ENCODE measurements at places on chromosomes 4 and X.

DNA sequence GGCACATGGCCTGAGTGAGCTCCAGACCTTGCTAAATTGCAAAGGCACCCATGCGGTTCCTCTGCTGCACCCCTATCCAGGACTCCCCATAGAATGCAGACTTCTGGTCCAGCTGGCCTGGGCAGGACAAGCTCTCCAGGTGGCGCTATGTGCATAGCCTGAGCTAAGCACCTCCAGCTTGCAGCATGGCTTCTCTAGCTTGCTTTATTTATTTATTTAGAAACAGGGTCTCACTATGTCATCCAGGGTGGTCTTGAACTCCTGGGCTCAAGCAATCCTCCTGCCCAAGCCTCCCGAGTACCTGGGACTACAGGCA is 5.5 kb upstream of the WFS1 start:
- H3K36me3 ChIP-seq, result no peaks in the 10 kb centered on the region
- no peak overlapping the region for H3K27ac ChIP-seq
- peaks cover 4% of the 10 kb centered on the region for H3K4me1 ChIP-seq
- peak; percentile 44 for DNase-seq
- H3K27me3 ChIP-seq, result no peaks in the 10 kb centered on the region

DNA sequence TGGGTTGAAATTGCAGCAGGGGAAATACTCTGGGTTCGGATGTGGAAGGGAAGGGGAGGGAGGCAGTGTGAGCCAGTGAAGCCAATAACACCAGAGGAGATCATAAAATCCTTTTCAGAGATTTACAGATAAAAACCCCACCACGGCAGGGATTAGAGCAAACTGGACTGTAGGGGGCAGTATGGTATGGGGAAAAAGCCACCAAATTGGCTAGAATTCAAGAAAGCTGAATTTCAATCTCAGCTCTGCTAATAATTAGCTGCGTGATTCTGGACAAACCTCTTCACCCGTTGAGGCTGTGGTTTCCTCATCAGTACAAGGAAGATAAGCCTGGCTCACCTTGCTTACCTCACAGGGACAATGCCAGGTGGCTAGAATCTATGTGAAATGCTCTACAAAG is 108.1 kb downstream of the ATG4A start:
- H3K27ac ChIP-seq, result no peak overlapping the region
- DNase-seq, result no peak
- H3K4me1 ChIP-seq, result no peaks in the 10 kb centered on the region

DNA sequence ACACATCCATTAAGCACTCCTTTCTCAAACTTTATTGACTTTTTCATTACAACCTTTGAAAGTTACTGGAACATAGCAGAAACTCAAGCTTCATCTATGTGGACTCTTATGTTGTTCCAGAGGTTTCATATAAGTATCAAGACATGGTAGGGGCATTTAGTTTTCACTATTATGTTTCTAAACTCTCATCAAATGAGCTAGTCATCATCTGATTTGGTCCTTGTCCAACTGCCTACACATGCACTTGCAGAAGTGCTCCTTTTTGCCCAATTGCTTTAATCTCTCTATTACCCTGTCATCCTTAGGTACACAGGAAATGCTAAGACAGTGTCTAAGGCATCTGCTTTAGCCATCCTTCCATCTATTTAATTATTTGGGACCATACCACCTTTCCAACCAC is 42.2 kb upstream of the EPGN start:
- DNase-seq, result no peak
- H3K27ac ChIP-seq, result no peak overlapping the region
- no peaks in the 10 kb centered on the region for H3K4me1 ChIP-seq
- H3K27me3 ChIP-seq, result no peaks in the 10 kb centered on the region

GRCh38 chr4:148057516-148057915 is 325.6 kb downstream of the ARHGAP10 start:
- no peak overlapping the region for H3K27ac ChIP-seq
- no peaks in the 10 kb centered on the region for H3K27me3 ChIP-seq
- DNase-seq, result no peak
- H3K36me3 ChIP-seq, result no peaks in the 10 kb centered on the region
- H3K4me1 ChIP-seq, result peaks cover 2% of the 10 kb centered on the region

- DNase-seq, result no peak
- H3K27ac ChIP-seq, result no peak overlapping the region
- no peaks in the 10 kb centered on the region for H3K27me3 ChIP-seq
Observed at GRCh38 chr4:117429061-117429460, 343.7 kb upstream of the TRAM1L1 start.

- no peak overlapping the region for H3K4me3 ChIP-seq
- no peak overlapping the region for H3K27ac ChIP-seq
Observed at GRCh38 chr4:28073860-28074555, 1213.4 kb downstream of the STIM2 start.

DNA sequence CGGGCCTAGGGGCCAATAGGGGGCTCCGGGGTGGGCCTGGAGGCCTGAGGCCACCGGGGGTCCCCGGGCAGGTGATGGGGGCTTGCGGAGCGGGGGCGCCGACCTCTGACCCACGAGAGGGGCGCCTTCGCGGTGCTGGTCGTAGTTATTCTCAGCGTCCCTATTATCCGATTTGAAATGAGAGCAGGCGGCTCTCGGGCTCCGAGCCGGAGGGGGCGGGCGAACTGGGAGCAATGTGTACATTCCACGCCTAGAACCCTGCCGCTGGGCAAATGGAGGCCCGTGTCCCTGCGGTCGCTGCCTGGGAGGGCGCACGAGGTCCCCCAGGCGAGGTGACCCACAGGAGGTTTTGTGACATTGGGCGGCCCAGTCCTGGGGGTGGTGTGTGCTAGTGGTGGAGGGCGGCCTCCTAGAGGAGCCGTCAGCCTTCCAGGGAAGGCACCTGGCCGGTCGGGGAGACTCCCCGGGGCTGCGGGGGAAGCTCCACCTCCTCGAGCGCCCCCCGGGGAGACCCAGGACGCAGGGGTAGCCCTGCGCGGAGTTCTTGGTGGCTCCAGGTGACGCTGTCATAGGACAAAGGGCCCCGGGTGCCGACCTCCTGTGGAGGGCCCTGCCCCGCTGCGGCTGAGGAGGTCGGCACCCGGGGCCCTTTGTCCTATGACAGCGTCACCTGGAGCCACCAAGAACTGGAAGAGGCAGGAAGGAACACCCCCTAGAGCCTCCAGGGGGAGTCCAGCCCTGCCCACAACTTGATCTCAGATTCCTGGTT is 102.6 kb upstream of the PRKX start:
- H3K4me1 ChIP-seq, result no peaks in the 10 kb centered on the region
- peak overlapping the region; percentile 90 for H3K27ac ChIP-seq
- peak overlapping the region; percentile 71 for H3K4me3 ChIP-seq
- no peaks in the 10 kb centered on the region for H3K27me3 ChIP-seq

DNA sequence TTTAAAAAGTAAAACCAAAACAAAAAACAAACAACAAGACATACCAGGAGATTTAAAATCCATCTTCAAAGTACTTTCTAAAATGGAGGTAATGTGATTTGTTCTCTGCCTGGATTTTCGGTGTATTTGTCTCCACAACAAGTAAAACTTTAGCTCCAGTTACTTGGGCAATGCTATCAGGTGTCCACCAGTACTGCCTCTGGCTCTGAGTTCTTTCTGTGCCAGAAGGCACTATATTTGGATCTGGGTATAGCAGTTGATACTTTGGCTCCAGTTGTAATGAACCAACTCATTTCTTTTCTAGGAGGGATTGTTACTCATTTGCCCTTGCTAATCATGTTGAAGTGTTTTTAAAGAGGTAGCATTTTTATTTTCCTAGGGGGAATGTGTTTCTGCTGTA is 9.5 kb upstream of the PDLIM5 start:
- H3K27ac ChIP-seq, result no peak overlapping the region
- no peaks in the 10 kb centered on the region for H3K27me3 ChIP-seq
- no peaks in the 10 kb centered on the region for H3K4me1 ChIP-seq
- no peak overlapping the region for H3K4me3 ChIP-seq

- no peaks in the 10 kb centered on the region for H3K4me1 ChIP-seq
- no peak overlapping the region for H3K4me3 ChIP-seq
- H3K27me3 ChIP-seq, result no peaks in the 10 kb centered on the region
- no peak for DNase-seq
Observed at GRCh38 chrX:109878236-109878635, 124.7 kb upstream of the TMEM164 start.

GRCh38 chr4:186445040-186445439 is 110.3 kb downstream of the MTNR1A start:
- H3K27ac ChIP-seq, result no peak overlapping the region
- H3K4me3 ChIP-seq, result no peak overlapping the region
- no peaks in the 10 kb centered on the region for H3K27me3 ChIP-seq
- DNase-seq, result no peak

GRCh38 chr4:152590179-152591031 is 54.5 kb upstream of the FBXW7 start:
- no peak overlapping the region for H3K4me3 ChIP-seq
- peaks cover 4% of the 10 kb centered on the region for H3K4me1 ChIP-seq

GRCh38 chrX:12961196-12961718 is 13.7 kb upstream of the TMSB4X start:
- no peak overlapping the region for H3K27ac ChIP-seq
- no peak overlapping the region for H3K4me3 ChIP-seq
- H3K4me1 ChIP-seq, result peaks cover 2% of the 10 kb centered on the region
- no peak for DNase-seq

GRCh38 chr4:147299205-147299604 is 181.7 kb upstream of the EDNRA start:
- H3K4me1 ChIP-seq, result no peaks in the 10 kb centered on the region
- H3K36me3 ChIP-seq, result no peaks in the 10 kb centered on the region
- no peak for DNase-seq
- no peaks in the 10 kb centered on the region for H3K27me3 ChIP-seq
- H3K4me3 ChIP-seq, result no peak overlapping the region

DNA sequence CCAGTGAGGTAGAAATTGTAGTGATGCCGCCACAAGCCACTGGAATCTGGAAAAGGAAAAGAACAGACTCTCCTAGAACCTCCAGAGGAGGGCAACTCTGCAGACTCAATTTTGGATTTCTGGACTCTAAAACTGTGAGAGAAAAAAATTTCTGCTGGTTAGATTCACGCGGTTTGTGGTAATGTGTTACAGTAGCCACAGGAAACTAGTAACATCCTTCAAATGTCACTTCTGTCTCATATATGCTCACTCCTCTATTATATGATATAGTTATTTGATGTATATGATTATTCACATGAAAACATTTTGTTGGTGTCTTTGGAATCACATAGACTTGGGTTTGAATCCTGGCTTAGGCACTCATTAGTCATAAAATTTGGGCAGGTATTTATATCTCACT is 18.8 kb downstream of the LDOC1 start:
- no peak overlapping the region for H3K27ac ChIP-seq
- DNase-seq, result no peak
- no peaks in the 10 kb centered on the region for H3K27me3 ChIP-seq
- H3K4me3 ChIP-seq, result no peak overlapping the region
- no peaks in the 10 kb centered on the region for H3K36me3 ChIP-seq

DNA sequence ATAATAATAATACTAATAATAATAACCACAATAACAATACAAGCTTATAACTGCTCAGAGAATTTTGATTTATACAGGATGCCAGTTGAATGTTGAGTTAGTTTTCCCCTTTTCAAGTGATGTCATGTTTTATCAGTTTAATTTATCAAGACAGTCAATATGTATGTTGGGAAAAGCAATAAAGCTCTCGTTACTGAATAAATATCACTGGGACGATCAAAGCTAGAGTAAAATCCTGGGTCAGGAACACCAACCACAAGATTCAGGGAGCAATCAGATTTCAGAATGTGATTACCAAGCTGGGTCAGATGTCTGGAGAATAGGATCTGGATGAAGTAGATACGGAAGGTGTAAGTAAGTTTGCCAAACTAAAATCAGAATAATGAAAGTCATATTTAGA is 179.6 kb downstream of the GRID2 start:
- no peaks in the 10 kb centered on the region for H3K36me3 ChIP-seq
- no peak for DNase-seq
- no peak overlapping the region for H3K4me3 ChIP-seq
- H3K27me3 ChIP-seq, result no peaks in the 10 kb centered on the region

- DNase-seq, result peak; percentile 39
- no peaks in the 10 kb centered on the region for H3K27me3 ChIP-seq
- no peaks in the 10 kb centered on the region for H3K36me3 ChIP-seq
- no peak overlapping the region for H3K4me3 ChIP-seq
- no peaks in the 10 kb centered on the region for H3K4me1 ChIP-seq
Observed at GRCh38 chrX:13094828-13095341, 50.5 kb upstream of the FAM9C start.

- H3K27me3 ChIP-seq, result no peaks in the 10 kb centered on the region
- H3K27ac ChIP-seq, result no peak overlapping the region
- no peaks in the 10 kb centered on the region for H3K4me1 ChIP-seq
- peak; percentile 77 for DNase-seq
- no peak overlapping the region for H3K4me3 ChIP-seq
Observed at GRCh38 chrX:21934414-21934813, 6.1 kb upstream of the SMS start.

DNA sequence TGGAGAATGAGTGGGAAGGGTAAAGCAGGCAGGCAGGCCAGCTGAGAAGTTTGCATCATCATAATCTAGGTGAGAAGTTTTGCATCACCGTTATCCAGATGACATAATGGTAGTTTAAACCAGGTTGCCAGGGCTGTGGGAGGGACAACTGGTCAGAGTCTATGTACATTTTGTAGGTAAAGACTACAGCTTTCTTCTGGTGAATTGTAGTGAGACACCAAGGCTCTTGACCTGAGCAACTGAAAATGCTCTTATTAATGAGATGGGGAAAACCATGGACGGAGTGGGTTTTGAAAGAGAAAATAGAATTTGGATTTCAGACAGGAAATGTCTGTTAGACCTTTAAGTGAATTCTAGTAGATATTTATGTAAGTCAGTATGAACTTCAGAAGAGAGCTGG is 76.0 kb upstream of the VEGFC start:
- no peaks in the 10 kb centered on the region for H3K27me3 ChIP-seq
- H3K36me3 ChIP-seq, result no peaks in the 10 kb centered on the region
- H3K27ac ChIP-seq, result no peak overlapping the region
- no peak for DNase-seq

DNA sequence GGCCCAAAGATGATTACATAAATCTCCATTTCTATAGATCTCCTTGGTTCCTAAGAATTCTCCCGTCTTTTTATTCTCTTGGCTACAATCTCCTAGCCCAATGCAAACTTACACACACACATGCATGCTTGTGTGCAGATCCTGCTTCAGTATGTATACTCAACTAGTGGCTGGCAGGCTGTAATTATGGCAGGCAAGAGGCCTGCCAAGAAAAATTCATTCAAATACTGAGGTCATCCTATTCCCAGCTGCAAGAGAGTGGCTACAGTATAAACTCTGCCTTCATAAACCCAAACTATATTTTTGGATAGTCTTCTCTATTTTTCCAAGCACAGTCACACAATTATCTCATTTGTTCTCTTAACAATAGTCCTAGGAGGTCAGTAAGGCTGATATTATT is 95.2 kb downstream of the SHROOM4 start:
- H3K4me1 ChIP-seq, result peaks cover 15% of the 10 kb centered on the region
- no peaks in the 10 kb centered on the region for H3K36me3 ChIP-seq
- no peak overlapping the region for H3K27ac ChIP-seq
- DNase-seq, result no peak
- H3K27me3 ChIP-seq, result no peaks in the 10 kb centered on the region

- H3K27ac ChIP-seq, result no peak overlapping the region
- no peaks in the 10 kb centered on the region for H3K27me3 ChIP-seq
- peaks cover 18% of the 10 kb centered on the region for H3K4me1 ChIP-seq
- no peaks in the 10 kb centered on the region for H3K36me3 ChIP-seq
Observed at GRCh38 chr4:52856801-52857200, 5.3 kb upstream of the RASL11B start.
